Stimulated activated CD8-positive, alpha-beta memory T cell treated with anti-CD3 and anti-CD28 coated beads, Interleukin-4, amount 100 ng/mL, for 1 hour (primary cell): ENCODE measurements at places on chromosomes 2 and 18.

DNA sequence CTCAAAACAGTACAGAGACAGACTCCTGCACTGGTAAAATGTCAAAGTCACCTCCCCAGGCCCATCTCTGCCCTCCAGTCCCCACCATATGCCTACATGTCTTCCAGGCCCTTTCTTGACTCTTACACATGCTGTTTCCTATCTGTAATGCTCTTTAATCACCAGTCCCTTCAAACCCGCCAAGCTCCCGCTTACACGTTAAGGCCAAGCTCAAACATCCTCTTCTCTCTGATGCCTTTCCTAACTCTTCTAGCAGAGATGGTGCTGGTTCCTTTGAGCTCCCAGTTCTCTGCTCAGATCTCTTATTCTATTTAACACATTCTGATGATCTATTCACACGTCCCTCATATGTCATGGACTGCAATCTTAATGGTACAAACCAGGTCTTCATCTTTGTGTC, 5.0 kb downstream of the EVA1A start:
- no peak for DNase-seq

DNA sequence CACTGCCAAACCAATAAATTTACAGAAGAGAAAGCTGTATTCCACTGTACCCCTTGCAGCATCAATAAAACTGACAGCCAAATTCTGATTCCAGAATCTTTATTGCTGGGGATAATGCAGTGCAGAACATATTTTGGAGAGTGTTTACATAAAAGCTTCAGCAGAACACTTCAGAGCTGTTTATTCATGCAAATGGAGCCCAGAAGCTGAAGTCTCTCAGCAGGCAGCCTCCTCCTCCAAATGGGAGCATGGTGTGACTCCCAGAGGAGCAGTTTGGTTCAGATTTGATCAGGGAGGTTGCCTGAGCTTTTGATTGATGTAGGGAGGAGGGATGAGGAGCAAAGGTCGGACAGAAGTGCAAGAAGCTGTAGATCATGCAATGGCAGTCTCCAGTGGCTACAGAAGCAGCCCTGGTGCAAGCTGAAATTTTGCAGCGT, 22.4 kb downstream of the LHCGR start:
- DNase-seq: no peak

DNA sequence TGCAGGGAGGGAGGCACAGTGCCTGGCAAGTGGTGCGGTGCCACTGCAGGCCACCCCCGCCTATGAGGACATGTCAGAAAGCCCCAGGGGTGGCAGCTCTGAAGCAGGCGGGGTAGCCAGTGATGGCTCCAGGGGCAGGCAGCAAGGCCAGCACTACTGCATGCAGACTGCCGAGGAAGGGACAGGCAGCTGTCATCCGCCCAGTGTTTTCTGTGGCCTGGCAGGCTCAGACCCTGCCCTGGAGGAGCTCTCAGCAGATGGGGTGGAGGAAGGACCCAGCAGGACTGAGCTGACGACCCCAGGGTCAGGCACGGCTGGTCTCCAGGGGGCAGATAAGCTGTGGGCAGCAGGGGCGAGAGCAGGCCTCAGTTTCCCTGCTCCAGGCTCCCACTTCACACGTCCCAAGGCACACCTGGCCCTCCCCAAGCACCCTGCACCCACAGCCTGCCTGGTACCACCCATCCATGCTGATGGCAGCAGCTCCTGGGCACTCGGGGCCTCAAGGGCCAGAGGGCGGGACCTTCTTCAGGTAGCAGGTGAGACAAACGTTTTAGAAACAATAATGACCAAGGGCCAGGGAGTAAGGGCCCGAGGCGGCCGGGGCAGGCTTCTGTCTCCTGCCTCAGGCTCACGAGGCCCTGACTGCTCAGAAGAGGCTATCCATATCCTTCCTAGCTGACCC, 48.5 kb downstream of the HS6ST1 start:
- DNase-seq: no peak

DNA sequence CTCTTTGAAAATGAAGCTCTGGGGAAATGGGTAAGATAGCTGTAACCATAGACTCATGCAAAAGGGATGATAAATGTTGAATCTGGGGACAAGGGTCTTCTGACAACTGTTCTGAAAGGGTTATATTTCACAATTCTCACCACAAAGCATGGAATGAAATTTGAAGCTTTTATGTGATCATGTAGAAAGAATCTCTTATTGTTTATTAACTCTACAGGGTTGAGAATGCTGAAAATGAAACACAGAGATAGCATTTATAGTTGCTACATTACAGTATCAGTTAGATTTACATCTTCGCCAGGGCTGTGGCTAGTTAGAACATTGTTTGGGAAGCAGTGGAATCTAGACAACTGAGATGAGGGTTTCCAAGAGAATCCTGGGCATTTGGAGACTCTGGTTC, 97.4 kb upstream of the LHCGR start:
- DNase-seq: no peak

GRCh38 chr2:144553379-144553778, 33.5 kb upstream of the ZEB2 start:
- no peak for DNase-seq

GRCh38 chr2:237575869-237576862, 9.8 kb downstream of the PRLH start:
- DNase-seq: no peak

DNA sequence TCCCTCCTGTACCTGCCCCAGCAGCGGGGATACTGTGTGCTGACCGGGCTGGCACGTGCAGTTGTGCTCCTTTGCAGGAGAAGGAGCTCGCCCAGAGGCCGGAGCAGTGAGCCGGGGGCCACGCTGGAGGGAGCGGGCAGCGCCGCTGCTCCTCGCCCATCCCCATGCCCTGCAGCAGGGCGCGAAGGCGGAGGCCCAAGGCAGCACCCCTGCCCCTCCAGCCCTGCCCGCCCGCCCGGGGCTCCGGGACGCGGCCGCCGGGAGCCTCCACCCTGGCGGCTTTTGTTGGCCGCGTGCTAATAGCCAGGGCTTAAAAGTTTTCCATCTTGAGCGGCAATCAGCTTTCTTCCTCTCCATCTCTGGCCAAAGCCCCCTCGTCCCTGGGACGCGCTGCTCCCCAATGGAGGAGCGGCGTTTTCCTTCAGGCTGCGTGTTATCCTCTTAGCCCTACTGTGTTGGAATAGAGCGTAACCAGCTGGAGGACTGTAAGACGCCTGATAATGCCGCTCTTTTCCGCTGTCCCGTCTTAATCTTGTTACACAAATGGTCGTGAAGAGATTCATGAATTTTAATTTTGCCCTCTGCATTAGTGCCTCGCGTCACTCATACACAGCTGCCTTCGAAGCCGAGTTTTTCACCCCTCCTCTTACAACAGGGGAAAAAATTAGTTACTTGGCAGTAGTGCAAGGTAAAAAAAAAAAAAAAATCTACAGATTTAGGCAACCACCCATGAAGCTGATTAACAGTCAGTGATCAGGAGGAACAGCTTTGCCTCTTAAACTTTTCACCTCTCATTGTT, 172.9 kb upstream of the SIX3 start:
- DNase-seq: no peak

DNA sequence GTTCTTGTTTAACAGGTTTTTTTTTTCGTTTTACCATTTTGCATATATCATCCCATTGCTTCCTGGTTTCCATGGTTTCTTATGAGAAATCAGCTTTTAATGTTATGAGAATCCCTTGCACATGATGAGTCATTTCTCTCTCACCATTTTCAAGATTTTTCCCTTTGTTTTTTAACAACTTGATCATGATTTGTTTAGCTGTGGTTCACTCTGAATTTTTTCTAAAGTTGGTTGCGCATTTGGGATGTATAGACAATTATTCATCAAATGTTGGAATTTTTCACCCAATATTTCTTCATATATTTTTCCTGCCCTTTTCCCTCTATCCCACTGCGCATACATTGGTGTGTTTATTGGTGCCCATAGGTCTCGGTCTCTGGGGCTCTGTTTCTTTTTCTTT, 42.4 kb upstream of the BIN1 start:
- no peak for DNase-seq

- DNase-seq: no peak
Observed at GRCh38 chr2:72949642-72950041, 32.3 kb downstream of the EMX1 start.
